ENCODE measurements at places on chromosomes 12 and 14.

DNA sequence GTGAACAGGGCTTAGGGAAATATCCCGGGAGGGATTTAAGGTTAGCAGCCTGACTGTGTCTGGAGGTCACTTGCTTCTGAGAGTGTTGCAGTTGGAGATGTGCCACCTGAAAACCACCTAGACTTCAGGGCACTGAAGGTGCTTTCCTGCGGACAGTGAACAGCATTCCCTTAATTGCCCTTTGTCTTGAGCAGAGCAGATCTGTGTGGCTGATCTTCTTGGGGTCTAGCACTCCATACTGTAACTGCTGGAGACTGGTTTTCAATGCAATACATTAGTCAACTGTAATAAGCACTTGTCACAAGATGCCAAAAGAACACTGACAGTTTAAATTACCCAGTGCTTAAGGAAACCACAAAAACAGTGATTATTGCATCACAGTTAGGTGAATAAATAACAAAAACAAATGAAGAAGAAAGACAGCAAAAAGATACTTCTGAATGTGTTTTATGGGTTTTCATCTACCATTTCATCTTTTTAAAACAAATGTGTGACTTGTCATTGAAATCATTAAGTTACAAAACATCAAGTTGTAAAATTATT is 111.8 kb downstream of the PRIMA1 start:
- no peak for DNase-seq

DNA sequence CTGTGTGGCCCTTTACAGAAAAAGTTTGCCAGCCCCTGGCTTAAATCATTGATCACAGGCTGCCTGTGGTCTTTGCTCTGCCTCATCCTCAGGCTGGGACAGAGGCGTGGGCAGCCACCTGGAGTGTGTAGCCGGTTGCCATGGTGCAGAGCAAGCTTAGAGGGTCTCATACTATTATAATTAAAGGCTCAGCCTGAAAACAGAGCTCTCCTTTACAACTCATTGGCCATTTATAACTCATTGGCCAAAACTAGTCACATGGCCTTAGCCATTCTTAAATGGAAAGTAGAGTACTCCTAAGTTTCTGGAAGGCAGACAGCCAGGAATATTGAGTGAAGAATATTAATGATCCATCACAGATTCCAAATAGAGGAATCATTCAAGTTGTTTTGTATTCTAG is 3.0 kb downstream of the HSP90B1 start:
- no peak for DNase-seq

DNA sequence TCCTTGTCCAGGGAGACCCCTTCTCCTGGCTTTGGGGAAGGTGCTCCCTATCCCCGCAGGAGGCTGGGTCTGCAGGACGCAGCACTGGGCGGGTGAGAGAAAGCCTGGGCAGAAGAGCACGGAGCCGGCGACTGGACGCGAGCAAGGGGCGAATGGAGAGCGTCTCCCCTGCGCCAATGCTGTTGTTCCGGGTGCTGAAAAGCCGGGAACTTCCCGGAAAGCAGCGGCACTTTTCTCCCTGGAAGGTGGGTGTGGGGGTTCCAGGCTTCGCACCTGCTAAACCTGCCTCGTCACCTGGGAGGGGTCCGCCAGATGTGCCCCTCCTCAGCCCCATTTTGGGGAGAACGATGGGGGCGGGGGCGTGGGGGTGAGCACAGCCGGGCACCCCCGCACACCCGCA is 417.1 kb upstream of the TMTC1 start:
- DNase-seq, result no peak

DNA sequence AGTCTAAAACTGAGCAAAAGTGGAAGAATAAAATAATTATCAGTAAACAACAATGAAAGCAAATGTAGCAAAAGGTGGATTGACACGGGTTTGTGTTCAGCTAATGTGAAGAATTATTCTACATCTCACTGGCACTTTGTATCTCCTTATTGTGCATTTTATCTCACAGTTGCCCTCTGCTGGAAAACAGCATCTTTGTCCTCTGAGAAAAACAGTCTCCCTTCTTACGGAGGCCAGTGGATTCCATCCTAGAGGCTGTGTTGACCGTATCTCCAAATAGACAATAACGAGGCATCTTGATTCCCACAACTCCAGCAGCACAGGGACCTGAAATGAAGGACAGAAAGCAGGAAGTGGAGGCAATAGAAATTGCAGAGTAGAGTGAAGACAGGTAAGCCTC is 51.3 kb upstream of the PLBD1 start:
- DNase-seq, result no peak

- DNase-seq, result no peak
Observed at GRCh38 chr12:27384261-27384590, 51.6 kb downstream of the BMAL2 start.

DNA sequence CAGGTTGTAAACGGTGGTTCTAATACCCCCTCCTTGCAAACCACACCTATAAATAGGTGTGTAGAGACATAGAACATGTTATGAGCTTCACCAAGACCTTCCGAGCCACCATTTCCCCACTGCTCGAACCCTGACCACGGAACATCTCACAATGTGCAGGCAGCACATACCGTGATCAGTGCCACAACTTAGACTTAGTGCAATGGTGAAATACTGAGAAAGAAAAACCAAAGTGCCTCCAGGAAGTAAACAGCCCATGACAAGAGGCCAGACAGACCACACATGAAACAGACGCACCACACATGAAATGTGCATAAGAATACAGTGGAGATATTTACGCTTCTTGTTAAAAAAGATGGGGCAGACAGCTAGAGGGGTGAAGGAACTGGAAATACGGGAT is 166.9 kb upstream of the CCND2 start:
- DNase-seq, result no peak

All from memory B cell (primary cell).